Neural progenitor cell (in vitro differentiated cells): ENCODE measurements at places on chromosomes 5 and 9. TPM values are rescaled to one million over a fixed set of nuclear protein-coding genes. Genes with fewer than 3 reads are reported as not detected.

- no peaks in the 10 kb centered on the region for H3K4me1 ChIP-seq
- no peak overlapping the region for H3K27ac ChIP-seq
- H3K36me3 ChIP-seq, result no peaks in the 10 kb centered on the region
Observed at GRCh38 chr5:133121080-133121479, 69.3 kb downstream of the HSPA4 start.

DNA sequence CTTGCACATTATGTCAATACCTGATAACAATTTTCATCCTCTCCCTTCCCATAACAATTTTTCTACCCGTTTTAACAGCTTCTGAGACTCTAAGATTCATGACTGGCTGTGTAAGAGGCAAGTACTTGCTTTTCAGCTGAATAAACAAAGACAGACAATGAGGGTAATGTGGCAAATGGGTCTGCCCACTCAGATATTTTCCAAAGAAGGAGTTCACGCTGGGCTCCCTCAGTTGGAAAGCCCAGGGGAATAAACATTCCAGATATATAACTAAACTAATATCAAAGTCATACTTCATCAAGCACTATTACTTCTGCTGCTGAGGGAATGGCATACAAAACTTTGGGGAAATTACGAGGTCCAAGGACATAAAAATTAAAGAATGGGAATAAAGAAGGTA, 24.4 kb downstream of the MEGF9 start:
- H3K36me3 ChIP-seq, result no peaks in the 10 kb centered on the region
- H3K4me1 ChIP-seq, result peaks cover 48% of the 10 kb centered on the region
- H3K27ac ChIP-seq, result no peak overlapping the region
- H3K27me3 ChIP-seq, result peaks cover 55% of the 10 kb centered on the region
- DNase-seq, result peak; percentile 46

The TPRN gene
- 3.4 and 9.1 TPM in 2 replicates for total RNA-seq

The CERCAM gene
- total RNA-seq, result 2.0 TPM in 1 of 2 replicates, not detected in the other

The COL15A1 gene
- total RNA-seq, result 0.71 and 3.2 TPM in 2 replicates

DNA sequence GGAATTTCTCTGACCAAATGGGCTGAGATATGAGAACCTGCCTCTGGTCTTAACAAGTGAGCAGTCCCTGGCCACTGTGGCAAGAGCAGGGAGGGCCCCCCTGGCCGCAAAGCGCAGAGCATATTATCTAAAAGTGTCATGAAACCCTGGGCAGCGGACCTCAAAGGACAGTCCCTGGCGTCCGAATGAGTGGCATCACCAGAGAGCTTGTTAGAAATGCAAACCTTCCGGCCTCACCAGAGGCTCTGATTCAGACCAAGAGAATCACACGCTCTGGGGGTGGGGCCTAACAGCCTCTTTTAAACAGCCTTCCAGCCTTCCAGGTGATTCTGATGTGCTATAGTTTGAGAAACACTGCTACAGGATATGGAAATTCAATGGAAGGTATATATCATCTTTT, 10.9 kb downstream of the PTPN3 start:
- no peak overlapping the region for H3K4me3 ChIP-seq
- peaks cover 4% of the 10 kb centered on the region for H3K4me1 ChIP-seq
- H3K36me3 ChIP-seq, result no peaks in the 10 kb centered on the region
- H3K27me3 ChIP-seq, result no peaks in the 10 kb centered on the region
- no peak for DNase-seq
- H3K27ac ChIP-seq, result no peak overlapping the region

GRCh38 chr9:115291841-115292240, 173.9 kb upstream of the TNC start:
- H3K4me3 ChIP-seq, result no peak overlapping the region
- no peaks in the 10 kb centered on the region for H3K36me3 ChIP-seq
- DNase-seq, result no peak
- H3K4me1 ChIP-seq, result peaks cover 6% of the 10 kb centered on the region

- no peaks in the 10 kb centered on the region for H3K36me3 ChIP-seq
- no peak for DNase-seq
- H3K4me1 ChIP-seq, result peaks cover 23% of the 10 kb centered on the region
- no peak overlapping the region for H3K4me3 ChIP-seq
- peaks cover 44% of the 10 kb centered on the region for H3K27me3 ChIP-seq
Observed at GRCh38 chr5:103371046-103371607, 112.6 kb downstream of the MACIR start.

The GLRA1 gene
- total RNA-seq, result not detected in 2 replicates

DNA sequence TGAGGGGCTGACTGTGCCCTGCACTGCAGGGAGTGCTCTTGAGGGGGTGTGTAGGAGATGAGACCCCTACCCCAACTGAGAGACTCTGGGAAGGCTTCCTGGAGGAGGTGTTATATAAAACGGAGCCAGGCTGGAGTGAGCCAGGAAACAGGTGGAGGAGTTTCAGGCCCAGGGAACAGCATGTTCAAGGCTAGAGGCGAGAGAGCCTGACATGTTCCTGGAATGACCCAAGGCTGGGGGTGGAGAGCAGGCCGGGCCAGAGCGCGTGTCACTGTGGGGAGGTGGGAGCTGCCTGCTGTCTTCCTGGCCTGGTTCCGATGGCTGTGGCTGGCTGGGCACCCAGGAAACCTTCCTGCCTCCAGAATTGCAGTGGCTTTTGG, 48.7 kb downstream of the RXRA start:
- DNase-seq, result no peak
- no peaks in the 10 kb centered on the region for H3K36me3 ChIP-seq

The TAF11L10 gene
- total RNA-seq, result not detected in 2 replicates

The HRH2 gene
- total RNA-seq, result 0.19 TPM in 1 of 2 replicates, not detected in the other

The MLANA gene
- not detected in 2 replicates for total RNA-seq

- peaks cover 26% of the 10 kb centered on the region for H3K36me3 ChIP-seq
- H3K27ac ChIP-seq, result no peak overlapping the region
- peak; percentile 37 for DNase-seq
Observed at GRCh38 chr5:55407059-55407684, 99.4 kb downstream of the MTREX start.

The PTGES gene
- total RNA-seq, result 2.3 and 2.9 TPM in 2 replicates

DNA sequence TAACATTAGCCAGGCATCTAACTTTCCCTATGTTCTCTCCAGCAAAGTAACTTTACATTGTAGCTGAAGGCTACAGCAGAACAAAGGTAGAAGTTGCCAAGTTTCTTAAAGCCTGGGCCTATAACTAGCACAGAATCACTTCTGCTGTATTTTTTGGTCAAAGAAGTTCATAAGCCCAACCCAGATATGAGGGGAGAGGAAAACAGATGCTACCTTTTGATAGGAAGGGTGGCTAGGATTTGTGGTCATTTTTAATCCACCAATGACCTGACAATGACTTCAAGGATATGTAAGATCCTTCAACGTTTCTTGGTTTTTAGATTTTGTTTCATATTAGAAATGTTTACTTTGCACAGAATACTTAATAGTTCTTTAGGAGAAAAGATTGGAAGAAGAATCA, 64.2 kb upstream of the RANBP3L start:
- no peak overlapping the region for H3K27ac ChIP-seq
- no peak for DNase-seq
- H3K4me1 ChIP-seq, result no peaks in the 10 kb centered on the region
- no peaks in the 10 kb centered on the region for H3K27me3 ChIP-seq

The DRD1 gene
- 0.09 TPM in 1 of 2 replicates, not detected in the other for total RNA-seq
